ENCODE measurements at places on chromosomes 13 and 19.
A peak's percentile ranks its signal among the peaks of the same experiment; 100 is the strongest.

DNA sequence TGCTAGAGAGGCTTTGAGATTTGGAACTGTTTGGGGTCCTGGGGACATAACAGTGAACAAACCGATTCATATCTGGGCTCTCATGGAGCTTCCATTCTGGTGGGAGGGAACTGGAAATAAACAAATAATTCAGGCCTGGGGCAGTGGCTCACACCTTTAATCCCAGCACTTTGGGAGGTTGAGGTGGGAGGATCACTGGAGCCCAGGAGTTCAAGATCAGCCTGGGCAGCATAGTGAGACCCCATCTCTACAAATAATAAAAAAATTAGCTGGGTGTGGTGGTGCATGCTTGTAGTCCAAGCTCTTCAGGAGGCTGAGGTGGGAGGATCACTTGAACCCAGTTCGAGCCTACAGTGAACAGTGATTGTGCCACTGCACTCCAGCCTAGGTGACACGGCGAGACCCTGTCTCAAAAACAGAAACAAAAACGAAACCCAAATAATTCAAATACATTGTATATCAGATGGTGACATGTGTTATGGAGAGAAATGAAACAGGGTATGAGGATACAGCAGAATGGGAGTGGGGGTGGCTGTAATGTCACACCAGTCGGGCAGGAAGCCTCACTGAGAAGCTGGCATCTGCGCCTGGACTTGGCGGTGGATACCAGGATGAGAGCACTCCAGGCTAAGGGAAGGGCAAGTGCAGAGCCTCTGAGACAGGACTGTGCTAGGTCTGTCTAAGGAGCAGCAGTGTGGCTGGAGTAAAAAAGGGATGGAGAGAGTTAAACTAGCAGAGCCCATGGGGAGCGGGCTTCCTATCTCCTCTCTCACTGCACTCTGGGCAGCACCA, 131.1 kb upstream of the ZNF536 start:
- DNase-seq, result no peak

- no peak for DNase-seq
These were observed 16.4 kb downstream of the FPR3 start for GRCh38 chr19:51811344-51811743.

DNA sequence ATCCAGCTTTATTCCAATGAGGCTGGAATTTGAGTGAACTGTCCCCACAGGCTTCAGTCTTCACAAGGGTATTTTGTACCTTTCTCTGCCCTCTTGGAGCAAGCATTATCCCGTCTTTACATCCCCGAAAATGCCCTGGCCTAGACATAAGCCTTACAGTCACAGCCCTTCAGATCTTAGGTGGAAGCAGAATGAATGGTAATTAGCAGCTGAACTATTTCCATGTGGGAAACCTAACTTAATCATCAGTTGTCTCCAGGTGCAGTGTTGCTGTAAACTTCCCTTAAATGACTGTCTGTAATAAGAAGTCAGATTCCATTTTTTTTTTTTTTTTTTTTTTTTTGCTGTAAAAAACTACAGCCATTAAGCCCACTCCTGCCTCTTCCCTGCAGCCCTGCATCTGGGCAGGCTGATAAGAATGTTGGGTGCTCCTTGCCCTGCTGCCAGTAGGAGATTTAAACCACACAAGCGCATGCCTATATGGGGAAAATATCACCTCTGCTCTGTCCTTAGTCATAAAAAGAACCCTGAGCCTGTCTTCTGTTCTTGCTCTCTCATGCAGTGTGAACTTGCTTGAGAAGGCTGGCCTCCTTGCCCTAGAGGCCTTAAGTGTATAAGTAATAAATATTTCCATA, 426.8 kb upstream of the SLITRK5 start:
- DNase-seq, result no peak

DNA sequence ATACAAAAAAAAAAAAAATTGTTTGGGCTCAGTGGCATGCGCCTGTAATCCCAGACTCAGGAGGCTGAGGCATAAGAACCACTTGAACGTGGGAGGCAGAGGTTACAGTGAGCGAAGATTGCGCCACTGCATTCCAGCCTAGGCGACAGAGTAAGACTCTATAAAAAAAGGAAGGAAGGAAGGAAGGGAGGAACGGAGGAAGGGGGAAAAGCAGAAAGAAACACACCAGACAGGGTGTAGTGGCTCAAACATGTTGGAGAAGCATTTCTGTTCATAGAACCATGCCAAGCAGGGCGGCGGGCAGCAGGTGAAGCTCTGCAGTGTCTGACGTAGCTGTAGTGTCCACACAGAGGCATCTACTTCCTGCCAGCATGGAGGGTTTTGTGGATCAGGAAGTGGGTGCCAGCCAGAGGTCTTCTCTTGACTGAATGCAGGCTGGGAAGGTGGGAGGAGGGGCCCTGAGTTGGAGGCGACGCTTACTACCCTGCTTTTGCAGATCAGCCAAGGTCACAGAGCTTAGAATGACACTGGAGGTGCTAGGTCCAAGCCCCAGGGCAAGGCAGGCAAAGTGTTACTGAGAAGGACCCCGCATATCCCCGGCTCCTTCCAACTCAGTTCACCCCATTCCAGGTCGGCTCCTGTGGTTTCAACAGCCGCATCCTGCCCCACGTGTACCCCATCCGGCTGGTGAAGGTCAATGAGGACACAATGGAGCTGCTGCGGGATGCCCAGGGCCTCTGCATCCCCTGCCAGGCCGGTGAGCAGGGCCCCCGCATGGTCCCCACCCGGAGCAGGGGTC, 11.6 kb upstream of the PGLS start:
- no peak for DNase-seq

- DNase-seq, result no peak
These were observed 125.5 kb upstream of the UQCRFS1 start for GRCh38 chr19:29338480-29338879.

DNA sequence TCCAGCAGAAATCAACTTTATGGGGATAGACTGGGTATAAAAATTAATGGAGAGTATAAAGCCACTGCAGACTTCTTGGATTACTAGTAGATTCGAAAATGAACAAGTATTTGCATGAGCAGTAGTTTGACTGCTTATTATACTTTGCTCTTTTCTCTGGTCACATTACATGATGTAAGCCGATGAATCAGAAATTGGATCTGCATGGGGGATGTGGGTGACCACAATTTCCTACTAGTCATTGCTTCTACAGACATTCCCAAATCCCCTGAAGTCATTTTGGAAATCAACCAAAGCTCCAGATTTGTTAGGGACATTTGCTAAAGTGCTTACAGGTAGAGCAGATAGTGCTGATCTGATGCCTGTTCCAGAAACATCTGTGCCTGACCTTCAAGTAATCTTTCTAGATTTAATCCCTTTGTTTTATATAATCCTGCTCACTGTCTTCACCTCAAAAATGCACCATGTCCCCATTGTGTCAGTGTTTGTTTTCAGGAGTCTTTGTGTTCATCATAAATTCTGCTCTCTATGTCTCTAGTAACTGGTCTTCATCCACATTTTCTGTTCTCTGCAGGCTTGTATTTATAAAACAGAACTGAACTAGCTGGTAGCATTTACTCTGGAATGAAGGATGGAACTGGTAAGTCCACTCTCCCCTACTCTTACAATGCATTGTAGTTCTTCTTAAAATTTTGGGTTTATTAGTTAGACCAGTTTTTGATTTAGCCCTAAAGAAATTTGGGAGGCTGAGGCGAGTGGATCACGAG, 201.5 kb upstream of the CSNK1A1L start:
- DNase-seq, result peak; percentile 85

GRCh38 chr13:21338156-21338555, 120.9 kb downstream of the ZDHHC20 start:
- DNase-seq, result no peak

DNA sequence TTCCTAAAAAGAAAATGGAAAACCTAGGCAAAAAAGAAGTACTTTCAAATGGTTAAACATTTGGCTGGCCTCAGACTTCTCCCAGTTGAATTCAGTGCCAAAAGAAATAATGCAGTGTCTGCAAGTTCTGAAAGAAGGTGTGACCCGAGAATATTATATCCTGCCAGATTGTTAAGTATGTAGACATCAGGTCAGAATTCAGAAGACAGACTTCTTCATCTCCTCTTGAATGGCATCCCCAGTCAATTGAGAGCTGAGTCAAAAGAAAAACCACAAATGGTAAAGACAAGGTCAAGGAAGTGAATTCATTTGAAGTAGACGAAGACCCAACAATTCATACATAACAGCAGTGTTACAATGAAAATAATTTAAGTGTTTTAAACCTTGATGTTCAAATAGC, 194.5 kb downstream of the NBEA start:
- no peak for DNase-seq
